ENCODE measurements at places on chromosomes 7 and 10.
A peak's percentile ranks its signal among the peaks of the same experiment; 100 is the strongest.

GRCh38 chr7:29457141-29457561 is 106.5 kb upstream of the PRR15 start:
- DNase-seq: no peak

- no peak for DNase-seq
Measured at GRCh38 chr7:79425665-79426064, 27.8 kb downstream of the MAGI2 start.

GRCh38 chr10:4103603-4104002 is 318.6 kb upstream of the KLF6 start:
- no peak for DNase-seq

DNA sequence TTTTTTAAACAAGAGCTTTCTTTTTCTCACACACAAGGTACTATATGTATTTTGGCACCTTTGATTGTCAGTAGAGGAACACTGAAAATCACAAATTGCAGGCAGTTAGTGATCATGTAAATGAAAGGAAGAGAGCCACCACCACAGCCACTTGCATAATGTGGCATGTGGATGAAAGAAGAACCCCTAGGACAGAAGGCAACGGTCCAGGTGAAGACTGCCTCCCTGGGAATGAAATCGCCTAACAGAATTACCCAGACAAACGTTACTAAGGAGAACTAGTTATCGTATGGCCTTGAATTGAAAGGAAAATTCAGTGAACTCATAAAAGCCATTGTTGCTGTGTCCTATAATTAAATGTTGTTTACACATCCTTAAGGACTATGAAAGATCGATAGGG is 41.2 kb upstream of the PTPRZ1 start:
- peak; percentile 78 for DNase-seq

DNA sequence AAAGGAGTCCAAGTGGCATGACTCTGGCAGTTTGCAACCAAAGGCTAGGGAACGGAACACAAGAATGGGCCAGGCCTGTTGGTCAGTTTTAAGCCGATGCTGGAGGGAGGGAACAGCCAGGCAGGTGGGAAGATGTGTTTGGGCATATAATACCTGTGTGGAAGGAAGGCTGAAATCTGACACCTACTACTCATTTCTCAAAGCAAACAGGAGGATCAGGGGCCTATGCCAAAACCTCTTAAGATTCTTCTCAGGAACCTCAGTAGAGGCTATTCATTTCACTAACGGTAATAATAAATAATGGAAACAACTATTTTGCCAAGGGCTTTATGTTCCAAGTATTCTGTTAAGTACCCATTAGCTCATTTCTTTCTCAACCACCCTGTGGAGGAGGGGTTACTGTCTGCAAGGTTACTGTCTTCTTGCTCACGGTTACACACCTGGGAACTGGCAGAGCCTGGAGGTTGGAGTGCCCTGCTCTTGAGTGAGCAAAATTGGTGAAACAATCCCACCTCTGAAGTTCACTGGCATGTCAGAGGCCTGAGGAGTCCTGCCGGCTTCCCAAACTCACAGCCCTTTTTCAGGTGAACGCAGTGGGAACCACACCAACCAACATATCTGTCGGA is 35.5 kb downstream of the GOT1 start:
- no peak for DNase-seq

GRCh38 chr7:8295638-8296361 is 33.8 kb upstream of the ICA1 start:
- DNase-seq: peak; percentile 96

DNA sequence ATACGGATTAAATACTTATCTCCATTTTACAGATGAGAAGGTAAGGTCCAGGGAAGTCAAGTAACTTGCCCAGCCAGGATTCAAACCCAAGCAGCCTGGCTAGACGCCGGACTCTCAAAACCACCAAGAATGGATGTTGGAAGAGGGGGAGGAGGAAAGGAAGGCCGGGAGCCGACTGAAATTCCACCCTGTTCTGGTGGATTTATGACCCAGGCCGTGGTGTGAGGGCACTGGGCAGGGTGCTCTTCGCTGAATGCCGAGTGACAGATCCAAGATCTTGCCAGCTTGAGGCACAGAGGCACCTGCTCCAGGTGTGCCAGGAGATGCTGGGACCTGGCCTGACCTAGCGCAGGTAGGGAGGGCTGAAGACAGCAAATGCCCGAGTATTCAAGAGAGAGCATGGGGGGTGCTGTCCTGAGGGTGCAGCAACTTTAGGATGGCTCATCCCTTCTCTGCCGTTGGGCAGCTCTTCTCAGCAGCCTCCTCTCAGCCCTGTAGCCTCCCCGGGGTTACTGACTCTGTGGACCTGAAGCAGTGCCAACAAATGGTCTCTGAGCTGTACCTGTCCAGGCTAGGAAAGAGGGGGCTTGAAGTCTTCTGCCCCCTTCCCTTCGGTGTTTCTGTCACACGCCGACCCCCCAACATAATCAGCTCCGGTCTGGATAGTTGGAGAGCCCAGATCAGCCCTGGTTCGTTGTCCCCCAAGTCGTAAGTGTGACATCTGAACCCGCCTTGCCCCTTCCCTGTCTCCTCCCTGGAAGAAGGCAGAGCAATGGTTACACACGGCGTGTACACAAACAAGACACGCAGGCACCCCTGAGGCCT is 713 bp downstream of the LOXL4 start:
- no peak for DNase-seq

DNA sequence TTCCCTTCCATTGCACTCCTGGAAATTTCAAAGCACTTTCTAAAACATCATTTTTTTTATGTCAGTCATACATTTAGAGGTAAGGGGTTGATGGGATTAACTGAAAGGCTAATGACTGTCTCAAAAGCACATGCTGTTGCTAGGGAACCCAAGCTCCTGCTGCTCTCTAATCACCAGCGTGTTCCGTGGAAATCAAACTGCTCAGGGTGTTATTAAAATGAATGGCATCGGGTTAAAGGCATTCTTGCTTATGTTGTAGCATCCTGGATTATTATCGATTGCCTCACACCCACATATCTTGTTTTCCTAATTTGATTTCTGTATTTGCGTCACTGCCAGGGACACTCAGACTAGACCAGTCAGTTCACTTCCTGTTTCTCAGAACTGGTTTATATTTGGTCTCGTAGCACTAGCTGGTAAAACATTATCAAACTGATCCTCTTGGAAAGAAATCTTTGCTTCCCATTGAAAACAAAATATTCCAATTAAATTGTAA is 216.5 kb upstream of the MKLN1 start:
- DNase-seq: peak; percentile 39

GRCh38 chr10:101238732-101239105 is 9.5 kb upstream of the LBX1 start:
- no peak for DNase-seq

DNA sequence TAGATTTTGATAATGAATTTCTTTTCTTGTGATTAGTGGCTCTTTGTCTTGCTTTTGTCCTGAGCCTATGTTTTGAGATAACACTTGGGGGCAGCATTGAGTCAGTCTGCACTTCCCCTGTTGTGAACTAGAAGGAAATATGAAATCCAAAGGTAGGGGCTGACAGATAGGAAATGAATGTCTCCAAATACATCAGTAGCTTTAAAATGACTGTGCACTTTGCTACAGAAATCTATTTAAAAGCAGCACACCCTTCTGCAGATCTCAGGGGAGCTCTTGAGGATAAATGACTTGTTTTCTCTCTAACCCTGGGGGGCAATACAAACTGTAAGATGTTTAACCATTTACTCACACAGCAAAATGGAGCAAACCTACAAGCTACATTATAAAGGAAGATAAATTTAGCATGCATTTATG is 176.0 kb upstream of the MYO3A start:
- DNase-seq: peak; percentile 95
